ENCODE measurements at places on chromosomes 16 and 17.

DNA sequence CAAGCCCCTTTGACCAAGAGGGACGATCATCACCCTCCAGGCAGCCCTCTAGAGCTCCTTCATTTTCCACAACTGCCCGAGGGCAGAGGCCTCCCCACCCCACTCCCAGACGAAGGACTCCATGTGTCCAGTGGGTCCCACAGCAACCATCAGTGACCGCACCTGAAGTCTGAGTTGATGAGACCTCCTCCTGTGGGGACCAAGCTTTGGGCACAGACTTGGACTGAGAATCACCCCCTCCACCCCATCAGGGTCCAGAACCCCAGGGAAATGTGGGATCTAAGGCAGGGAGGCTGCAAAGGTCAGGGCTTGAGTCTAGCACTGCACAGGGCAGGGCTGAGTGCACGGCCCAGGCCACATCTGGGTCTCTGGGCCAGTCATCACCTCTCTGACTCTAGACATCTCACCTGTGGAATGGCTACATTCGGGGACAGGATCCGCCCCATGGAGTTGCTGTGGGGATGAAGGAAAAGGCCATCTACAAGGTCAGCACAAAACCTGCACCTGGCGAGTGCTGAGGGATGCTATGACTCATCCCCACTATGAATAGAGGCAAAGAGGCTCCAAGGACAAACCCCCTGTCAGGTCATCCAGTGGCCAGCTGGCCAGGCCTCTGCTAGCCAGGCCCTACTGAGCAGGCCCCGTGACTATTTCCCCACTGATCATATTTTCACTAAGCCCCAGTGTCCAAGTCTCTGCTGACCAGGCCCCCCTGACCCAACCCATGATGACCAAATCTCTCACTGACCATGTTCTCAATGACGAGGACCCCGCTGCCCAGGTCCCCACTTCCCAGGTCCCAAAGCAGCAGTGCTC is 38.4 kb downstream of the TNFRSF13B start:
- peak; percentile 55 for DNase-seq

DNA sequence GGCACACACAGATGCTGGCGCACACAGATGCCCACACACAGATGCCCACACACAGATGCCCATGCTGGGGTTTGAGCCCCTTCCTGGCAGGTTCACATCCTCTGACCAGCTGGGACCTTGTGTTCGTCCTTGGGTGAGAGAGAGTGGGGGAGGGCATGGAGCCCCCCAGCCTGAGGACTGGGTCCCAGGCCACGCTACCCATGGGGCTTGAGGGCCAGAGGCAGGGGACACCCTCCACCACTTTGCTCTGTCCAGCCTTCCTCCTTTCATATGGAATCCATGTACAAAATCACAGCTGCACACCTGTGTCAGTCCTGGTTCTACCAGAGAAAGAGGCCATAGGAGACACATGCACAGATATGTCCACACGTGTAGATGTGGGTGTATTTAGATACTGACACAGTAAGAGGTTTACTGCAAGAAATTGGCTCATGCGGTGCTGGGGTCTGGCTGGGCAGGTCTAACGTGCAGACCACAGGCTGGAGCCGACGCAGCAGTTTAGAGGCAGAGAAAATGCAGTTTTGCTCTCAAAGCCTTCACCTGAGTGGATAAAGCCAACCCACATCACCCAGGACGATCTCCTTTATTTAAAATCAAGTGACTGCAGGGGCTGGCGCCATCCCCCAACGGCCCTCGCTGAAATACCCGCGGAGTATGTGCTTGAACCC is 10.8 kb downstream of the SLC22A31 start:
- DNase-seq: no peak

DNA sequence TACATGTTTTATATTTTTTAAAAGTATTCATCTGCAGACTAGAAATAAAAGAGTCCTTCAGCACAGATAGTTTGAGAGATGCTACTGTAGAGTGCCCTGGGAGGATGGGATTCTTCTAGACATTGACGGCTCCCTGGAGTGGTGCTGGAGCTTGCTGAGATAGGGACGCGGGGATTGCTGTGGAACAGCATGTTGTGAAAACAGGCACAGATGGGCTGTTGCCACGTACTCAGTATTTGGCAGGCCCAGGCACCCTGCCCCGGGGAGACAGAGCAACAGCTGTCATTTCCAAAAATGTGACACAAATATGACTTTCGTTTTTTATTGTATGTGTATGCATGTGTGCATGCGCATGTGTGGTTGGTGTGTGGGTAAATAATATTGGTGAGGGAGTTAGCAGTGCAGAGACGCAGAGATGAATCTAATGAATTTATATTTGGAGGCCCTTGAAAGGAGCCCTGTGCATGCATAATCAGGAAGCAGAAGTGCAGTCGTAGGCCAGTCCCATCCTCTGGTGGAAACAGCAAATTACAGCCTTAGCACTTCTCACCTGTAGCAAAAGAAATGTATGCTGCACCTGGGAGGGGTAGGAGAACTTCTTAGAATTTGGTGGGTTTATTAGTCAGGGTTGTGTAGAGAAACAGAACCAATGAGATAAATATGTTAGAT is 6.2 kb upstream of the ABCA8 start:
- DNase-seq: no peak

DNA sequence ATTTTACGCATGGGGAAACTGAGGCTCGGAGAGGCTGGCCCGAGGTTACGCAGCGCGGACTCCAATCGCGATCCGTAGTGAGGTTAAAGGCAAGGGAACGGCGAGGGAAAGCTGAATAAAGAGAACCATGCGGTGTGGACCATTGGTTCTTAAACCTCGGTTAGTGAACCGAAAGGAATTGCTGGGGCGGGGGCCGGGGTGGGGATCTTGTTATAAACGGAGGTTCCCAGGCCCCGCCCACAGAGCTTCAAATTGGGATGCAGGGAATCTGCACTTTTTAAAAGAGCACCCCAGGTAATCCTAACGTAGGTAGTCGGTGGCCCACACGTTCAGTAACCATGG is 524 bp downstream of the IQCK start:
- no peak for DNase-seq

DNA sequence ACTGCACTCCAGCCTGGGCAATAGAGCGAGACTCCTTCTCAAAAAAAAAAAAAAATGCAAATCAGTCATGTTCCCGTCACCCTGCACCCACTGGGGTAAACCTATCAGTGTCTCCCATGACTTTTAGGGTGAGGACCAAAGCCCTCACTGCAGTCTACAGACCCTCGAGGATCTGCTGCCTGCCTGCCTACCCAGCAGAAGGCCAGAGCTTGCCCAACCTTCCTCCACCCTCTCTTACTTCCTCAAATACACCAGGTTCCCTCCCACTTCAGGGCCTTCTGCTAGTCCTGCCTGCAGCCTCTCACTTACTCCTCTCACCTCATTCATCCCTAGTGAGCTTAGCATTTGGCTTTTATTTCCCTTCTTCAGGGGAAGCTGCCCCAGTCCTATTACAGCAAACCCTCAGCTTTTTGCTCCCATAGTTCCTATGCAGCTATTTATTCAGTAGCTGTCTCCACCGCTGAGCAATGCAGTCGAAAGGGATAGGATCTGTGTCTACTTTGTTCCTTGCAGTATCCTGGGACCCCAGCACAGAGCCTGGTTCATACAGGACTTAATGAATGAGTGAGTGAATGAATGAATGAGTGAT is 17.8 kb upstream of the TOB1 start:
- no peak for DNase-seq

DNA sequence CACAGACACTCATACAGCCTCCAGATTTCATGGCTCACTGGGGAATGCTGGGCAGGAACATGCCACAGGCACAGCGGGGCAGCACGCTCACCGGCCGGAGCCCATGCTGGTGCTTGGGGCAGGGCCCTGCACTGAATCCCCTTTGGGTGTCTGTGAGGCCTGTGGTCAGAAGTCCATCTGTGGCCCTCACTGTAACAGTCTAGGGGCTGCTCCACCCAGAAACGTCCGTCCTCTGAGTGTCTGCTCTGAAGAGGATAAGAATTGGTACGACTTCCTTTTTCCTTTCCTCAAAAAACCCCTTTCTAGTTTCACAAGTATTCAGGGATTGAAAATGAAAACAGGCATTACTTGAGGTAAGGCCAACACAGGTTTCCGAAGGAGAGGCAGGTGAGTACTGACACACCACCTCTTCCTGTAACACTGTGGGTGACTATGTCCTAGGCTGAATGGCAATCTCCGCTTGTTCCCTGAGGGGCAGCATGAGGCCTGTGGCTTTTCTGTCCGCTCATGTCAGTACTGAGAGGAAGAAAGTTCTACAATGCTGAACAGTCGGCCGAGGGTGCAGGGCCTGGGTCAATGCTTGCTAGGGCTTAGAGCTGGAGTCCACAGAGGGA is 42.5 kb downstream of the TMEM11 start:
- no peak for DNase-seq

DNA sequence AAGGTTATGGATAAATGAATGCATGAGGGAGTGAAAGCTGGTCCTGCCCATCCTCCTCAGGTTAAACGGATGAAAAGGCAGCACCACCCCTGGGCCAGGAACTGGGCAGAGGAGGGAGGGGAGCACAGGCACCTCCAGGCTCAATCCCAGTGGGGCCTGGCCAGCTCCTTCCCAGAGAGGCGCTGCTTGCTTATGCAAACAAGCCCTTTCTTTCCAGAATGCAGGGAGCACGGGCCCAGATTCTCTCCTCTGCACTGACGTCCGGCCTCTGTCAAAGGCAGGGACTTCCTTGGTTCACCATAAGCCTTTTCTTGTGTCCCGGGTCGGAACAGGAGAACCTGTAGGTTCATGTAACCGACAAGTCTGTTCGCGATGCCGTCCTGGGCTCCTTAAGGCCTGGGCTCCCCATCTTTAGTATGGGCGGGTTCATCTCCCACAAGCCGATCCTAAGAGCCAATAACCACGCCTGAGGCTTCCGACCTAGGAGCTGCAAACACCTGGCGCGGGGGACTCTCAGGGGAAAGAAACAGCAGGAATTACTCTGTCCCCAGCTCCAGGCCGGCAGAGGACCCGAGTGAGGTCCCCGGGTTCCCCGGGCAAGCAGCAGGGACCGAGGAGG is 16.3 kb downstream of the ENPP7 start:
- no peak for DNase-seq

DNA sequence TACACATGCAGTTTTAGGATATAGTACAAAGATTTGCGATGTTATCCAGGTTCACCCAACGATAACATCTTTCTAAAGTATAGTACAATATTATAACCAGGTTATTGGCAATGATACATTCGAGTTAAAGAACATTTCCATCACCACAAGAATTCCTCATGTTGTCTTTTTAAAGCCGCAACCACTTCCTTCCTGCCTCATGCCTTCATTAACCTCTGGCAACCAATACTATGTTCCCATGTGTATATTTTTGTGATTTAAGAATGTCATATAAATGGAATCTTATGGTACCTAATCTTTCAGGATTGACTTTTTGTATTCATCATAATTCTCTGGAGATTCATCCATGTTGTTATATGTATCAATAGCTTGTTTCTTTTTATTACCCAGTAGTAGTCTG is 1183.2 kb downstream of the CDH11 start:
- no peak for DNase-seq

DNA sequence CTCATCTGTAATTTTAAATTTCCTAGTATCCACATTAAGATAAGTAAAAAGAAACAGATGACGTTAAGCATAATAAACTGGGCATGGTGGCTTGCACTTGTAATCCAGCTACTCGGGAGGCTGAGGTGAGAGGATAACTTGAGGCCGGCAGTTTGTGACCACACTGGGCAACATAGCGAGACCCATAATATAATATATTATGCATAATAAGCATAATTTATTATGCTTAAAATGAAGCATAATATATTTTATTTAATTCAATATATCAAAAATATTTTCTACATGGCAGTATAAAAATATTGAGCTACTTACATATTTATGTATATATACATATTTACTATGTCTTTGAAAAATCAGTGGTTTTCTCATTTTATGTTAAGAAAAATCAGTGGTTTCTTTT is 128.3 kb downstream of the GOSR1 start:
- no peak for DNase-seq

- peak; percentile 7 for DNase-seq
Observed at GRCh38 chr16:72723781-72724180, 324.1 kb downstream of the ZFHX3 start.

- no peak for DNase-seq
Observed at GRCh38 chr17:37465069-37465616, 24.5 kb upstream of the DUSP14 start.

DNA sequence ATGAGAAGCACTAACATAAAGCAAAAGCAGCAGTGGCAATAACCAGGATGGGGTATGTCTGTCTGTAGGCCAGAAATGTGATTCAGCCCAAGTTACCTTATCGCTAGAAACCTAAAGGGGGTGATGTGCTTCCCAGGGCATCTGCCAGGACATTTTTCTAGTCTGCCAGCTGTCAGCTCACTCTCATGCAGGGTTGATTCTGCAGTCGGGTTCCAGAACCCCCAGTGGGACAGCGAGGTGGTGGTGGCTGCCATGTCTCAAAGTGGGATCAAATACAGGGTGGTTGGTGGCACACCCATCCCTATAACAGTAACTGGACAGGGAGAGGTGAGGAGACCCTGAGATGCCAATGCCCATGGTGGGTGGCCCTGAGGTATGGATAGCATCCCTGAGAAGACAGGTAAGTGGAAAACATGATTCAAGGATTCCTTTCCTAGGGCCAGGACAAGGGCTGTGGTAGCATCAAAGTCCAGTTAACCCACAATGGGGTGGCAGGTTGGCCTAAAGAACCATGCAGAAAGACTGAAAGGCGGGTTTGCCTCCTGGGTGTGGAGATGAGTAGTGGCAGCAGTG is 84.3 kb downstream of the TNFRSF13B start:
- no peak for DNase-seq

- DNase-seq: no peak
Observed at GRCh38 chr16:22165508-22166285, 3.4 kb downstream of the SDR42E2 start.

DNA sequence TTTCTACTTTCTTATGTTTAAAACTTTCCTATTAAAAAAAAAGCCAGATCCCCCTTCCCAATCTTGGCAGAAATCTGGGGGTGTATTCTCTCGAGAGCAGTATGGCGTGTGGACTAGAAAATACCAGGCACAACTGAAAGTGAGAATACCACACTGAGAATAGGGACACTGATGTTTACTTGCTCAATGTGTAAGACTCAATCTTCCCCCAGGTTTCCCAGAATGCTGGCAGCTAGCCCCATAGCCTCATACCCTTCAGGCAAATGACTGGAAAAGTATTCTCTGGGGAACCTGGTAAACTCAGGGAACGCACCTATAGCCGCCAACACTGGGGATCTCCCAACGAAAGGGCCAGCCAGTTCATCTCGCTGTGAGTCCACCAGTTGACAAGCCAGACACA is 15.3 kb downstream of the ZZEF1 start:
- no peak for DNase-seq

- no peak for DNase-seq
Observed at GRCh38 chr17:34249061-34249460, 6.0 kb upstream of the CCL2 start.

DNA sequence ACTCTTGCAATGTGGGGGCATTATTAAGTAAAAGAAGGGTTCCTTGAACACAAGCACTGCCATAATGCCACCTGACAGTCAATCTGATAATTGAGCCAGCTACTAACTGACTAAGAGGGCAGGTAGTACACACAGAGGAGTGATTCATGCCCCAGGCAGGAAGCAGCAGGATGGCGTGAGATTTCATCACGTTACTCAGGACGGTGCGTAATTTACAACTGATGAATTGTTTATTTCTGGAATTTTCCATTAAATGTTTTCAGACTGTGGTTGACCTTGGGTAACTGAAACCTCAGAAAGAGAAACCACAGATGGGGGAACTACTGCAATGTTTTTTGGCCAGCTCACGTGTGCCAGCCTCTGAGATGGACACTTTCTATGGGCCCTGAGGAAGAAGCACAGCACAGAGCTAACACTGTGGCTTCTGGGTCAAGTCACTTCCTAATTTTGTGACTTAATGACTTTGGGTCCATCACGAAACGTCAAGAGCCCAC is 46.7 kb downstream of the C17orf67 start:
- DNase-seq: peak; percentile 59

GRCh38 chr17:77274096-77274845 is 133.5 kb downstream of the SEC14L1 start:
- no peak for DNase-seq
